ENCODE measurements at places on chromosomes 12 and 14.

DNA sequence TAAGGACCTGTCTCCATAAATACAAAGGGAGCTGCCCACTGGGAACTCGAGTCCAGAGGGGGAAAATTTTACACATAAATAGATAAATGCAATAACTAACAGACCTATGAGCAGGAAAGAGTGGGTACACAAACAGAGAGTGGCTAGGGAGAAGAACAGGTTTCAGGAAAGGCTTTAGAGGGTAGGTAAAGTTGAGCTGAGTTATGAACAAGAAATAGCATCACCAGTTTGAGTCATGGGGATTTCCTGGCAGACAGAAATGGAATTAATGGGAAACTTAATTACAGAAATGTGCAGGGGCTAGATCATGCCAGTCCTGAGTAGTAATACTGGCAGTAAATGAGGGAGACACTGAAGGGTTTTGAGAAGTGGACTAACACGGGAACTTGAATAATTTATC, 58.0 kb upstream of the CCDC175 start:
- DNase-seq: no peak

DNA sequence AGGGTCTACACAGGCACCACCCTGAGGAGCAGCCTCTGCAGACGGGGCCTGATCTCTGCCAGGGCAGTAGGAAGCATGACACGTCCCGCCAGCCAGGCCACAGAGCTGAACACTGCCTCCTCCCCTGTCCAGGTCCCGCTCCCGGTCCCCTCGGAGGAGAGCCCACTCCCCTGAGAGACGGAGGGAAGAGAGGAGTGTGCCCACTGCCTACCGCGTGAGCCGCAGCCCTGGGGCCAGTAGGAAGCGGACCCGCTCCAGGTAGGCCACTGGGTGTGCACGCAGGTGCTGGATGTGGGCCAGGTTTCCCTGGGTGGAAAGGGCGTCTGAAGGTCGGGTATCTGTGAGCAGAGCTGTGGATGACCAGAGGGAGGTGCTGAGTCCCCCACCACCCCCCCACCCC, 41.9 kb upstream of the MMP17 start:
- DNase-seq: no peak

DNA sequence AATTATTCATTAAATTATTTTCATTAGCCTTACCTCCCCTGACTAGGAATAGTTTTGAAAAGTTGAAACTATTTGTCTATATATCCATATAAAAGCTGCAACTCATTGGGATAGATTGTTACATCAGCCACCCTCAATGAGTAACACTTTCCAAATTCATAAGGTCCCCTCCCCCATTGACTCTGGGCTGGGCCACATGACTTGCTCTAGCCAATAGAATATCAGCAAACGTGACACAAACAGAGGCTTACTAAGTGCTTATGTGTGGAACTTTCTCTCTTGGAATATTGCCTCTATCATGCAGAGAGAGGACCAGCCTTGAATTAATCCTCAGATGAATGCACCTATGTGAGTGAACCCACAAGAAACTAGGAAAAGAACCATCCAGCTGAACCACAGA, 213.7 kb downstream of the CCDC59 start:
- DNase-seq: no peak

DNA sequence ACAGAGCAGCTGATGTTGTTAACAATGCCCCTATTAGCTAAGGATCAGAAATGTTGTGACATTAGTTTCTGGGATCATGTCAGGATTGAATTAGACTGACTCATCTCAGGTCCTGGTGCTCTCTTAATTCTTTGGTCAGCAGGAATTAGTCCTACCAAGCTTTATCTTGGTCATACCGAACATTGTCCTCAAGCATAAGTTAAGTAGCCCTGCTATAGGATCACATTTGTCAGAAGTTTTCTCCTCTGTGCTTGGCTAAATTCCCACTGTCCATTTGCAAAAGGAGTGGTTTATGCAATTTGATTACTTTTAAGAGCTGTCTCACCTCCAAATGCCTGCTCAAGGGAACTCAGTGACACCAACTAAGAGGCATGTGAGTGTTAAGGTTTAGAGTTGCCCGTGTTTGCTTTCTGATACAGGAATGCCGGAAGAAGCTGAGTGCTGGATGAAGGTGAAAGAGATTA, 48.4 kb upstream of the IFNG-AS1 start:
- no peak for DNase-seq

- DNase-seq: no peak
Observed at GRCh38 chr12:51196547-51196946, 21.3 kb downstream of the POU6F1 start.

- DNase-seq: no peak
Observed at GRCh38 chr14:23361763-23362162, 3.2 kb downstream of the EFS start.

- DNase-seq: no peak
Observed at GRCh38 chr14:77620222-77620870, 3.9 kb upstream of the SPTLC2 start.

GRCh38 chr14:105617201-105617777, 90.9 kb downstream of the TMEM121 start:
- no peak for DNase-seq

DNA sequence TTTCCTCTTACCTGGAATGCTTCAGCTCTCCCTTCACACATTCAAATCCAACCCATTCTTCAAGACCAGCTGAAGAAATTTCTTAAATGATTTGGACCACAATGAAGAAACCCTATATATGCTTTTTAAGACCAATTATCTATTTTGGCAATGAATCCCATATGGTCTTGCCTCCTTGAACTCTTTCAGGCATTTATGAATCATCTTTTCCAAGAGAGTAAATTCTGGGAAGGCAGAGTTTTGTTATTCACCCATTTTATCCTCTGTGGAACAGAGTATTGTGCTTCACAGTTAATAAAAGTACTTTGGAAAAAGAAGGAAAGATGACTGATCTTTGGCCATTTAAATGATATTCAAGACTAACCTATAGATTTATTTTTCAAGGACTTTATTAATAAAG, 14.0 kb downstream of the GIT2 start:
- DNase-seq: no peak

- peak; percentile 55 for DNase-seq
Observed at GRCh38 chr12:68334132-68334531, 2.0 kb upstream of the MDM1 start.

- peak; percentile 75 for DNase-seq
Observed at GRCh38 chr12:93447555-93448290, 6.0 kb upstream of the UBE2N start.

DNA sequence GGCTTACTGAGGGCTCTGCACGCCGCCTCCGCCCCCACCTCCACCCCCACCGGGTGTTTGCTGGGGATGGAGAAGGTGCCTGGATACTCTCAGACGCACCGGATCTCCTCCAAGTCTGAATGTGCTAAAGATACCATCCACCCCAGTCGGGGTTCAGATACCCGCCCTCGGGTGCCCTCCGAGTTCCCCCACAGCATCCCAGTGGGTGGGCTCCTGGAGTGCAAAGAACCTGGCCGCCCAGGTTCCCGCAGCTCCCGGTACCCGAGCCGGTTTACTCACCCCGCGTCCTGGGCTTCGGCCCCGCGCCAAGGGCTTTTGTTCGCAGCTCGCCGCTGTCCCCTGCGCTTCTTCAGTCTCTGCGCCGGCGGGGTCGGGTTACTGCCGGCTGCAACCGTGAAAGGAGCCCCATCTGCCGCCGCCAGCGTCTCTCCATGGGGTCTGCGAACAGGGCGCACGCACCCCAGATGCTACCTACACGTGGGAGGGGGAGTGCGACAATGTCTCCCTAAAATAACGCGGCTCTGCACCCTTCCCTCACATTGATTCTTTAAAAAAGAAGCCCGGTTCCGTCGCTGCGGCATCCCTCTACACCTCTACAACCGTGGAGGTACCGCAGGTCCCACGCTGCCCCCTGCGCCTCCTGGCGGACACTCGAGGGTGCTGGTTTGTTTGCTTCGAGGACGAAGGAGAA, at the start of gene CCDC177:
Gene CCDC177 (minus strand): TSS at position 609 of the 691 bp plus-strand sequence. CDS start 1,249 bp downstream, outside the sequence.
- peak; percentile 56 for DNase-seq

- no peak for DNase-seq
Observed at GRCh38 chr12:119071638-119072231, 90.4 kb downstream of the SRRM4 start.

- no peak for DNase-seq
Observed at GRCh38 chr14:103695296-103696069, 19.8 kb downstream of the XRCC3 start.

DNA sequence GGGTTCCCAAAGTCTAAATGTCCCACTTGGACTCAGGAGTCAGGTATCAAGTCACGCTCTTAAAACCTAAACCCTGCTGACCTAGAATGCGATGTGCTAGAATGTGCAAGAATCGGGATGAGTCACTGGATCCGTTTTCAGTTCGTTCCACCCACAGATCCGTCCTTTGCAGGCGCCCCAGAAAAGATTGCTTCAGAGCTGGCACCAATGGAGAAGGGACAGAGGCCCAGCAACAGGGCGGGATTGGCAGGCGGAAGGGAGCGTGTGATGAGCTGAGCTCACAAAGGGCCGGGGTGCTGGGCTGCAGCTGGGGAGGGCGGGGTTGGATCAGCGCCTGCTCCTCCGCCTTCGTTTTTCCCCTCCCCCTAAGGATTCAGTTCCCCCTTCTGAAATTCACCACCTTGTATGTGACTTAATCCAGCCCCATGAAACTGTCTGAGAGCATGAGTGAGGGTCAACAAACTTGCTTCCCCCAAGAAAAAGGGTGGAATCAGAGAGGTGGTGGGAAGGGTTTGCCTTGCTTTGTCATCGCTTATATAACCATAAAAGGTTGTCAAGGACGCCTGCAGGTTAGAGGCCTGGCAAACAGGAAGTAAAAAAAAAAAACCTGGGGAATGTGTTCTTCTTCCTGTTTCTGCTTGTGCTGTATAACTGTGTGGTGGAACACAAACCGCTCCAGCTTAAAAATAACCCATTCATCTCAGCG, 2.8 kb upstream of the UBC start:
- peak; percentile 100 for DNase-seq

- DNase-seq: no peak
Observed at GRCh38 chr14:54711812-54712464, 145.0 kb downstream of the SAMD4A start.

DNA sequence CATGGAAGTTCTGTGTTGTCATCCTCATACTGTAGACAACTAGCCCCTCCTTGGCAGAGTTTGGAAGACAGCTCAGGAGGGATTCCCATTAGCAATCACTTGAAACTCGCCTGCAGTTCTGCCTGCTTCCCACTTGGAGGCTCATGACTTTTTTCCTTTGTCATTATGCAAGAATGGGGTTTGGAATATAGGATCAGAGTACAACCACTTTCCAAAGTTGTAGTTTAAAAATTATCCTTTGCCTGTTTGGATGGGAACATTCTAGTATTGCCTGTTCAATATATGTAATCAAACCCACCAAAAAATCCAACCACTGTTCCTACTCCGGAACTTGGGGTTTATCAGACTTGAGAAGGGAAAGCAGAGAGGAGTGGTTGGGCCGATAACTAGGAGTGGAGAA, 2.1 kb upstream of the GPD1 start:
- DNase-seq: no peak

DNA sequence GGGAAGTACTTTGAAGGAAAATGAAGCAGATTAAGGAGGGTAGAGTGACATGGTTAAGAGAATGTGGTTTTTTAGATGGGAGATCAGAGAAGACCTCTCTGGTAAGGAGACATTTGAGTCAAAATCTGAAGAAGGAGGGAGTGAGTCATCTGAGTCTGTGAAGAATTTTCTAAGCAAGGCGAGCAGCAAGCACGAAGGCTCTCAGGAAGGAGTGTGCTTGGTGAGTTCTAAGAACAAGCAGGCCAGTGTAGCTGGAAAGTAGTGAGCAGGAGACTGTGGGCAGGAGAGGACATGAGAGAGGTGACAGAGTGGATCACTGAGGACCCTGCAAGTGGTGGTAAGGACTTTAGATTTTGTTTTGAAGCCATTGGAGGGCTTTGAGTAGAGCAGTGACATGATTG, 76.3 kb upstream of the FUT8 start:
- DNase-seq: no peak

DNA sequence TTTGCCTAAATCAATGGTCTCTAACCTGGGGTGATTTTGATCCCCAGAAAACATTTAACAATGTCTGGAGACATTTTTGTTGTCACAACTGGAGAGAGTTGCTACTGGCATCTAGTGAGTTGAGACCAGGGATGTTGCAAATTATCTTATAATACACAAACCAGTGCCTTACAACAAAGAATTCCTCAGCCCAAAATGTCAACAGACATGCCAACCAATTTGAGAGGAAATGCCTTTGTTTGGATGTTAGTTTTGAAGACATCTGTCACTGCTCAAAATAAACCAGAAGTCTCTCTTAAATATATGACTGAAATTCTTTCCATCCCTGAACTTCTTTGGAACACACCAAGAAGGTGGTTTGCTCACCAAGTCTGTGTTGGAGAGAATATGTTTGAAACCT, 336.9 kb upstream of the ATP2B1 start:
- DNase-seq: no peak

DNA sequence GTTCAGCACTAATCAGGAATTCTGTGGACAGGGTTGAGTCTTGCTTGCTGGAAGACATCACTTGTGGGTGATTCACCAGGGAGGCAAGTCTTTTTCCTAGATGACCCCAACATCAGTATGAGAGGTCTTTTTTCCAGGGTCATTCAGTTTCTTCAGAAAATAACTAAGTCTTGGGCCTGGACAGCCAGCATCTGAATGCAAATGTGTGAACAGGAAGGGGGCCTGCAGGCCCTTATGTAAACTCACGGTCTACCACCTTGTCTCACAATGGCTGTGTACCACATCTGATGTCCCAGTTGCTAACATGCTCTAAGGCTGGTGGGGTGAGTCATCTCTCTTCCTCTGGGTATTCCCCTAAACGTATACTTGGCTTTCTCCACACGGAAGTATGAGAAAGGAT, 79.2 kb downstream of the HECTD4 start:
- no peak for DNase-seq

GRCh38 chr12:46465307-46465706, 92.7 kb upstream of the SLC38A2 start:
- DNase-seq: no peak

DNA sequence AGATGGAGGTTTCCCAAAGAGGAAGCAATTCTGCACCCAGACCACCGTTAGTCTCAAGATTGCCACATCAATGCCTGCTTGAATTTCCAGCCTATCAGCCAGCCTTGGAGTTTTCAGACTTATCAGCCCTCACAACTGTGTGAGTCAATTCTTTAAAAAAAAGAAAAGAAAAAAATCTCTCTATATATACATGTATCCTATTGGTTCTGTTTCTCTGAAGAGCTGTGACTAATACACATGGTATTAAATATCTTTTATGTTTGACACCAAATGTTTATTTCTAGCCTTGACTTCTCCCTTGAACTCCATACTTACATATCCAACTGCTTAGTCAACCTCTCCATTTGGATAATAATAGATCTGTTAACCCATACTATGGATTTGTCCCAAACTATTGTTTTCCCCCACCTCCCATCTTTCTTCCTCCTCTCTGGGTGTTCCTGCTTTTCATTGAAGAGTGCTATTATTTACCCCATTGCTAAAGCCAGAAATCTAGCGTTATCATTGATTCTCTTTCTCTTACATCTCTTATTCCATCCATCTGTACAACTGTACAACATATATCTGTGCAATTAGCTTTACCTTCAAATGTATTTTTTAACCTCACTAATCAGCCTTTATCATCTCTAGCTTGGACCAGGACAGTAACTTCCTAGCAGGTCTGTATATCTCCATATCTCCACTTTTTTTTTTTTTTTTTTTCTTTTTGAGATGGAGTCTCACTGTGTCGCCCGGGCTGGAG, 22.7 kb upstream of the EID3 start:
- DNase-seq: peak; percentile 56
